K562 (cell line): ENCODE measurements at places on chromosomes 16 and 17.

- no peak for DNase-seq
Observed at GRCh38 chr16:49369651-49370611, 3.7 kb upstream of the C16orf78 start.

GRCh38 chr17:69828087-69828486, 246.9 kb upstream of the KCNJ16 start:
- no peak for DNase-seq

- no peak for DNase-seq
Observed at GRCh38 chr17:11551442-11551841, 46.8 kb upstream of the DNAH9 start.

- no peak for DNase-seq
Observed at GRCh38 chr16:85757341-85757822, 6.5 kb upstream of the C16orf74 start.

GRCh38 chr16:57590654-57591085, 37.8 kb upstream of the ADGRG1 start:
- peak; percentile 32 for DNase-seq

DNA sequence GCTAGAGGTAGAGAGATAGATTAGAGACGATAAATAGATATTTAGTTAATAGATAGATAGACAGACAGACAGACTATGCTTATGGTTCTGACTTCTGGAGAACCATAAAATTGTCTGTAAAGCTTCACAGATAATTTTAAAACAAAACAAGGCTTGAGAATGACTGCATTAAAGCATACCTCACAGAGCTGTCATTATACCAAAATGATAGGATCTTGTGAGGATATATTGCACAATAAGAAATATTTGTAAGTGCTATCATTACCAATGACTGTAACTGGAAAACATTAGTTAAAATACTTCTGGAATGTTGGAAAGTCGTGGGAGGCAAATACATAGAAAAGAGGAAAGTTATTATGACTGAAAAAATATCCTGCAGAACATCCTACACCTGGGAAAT, 3.6 kb upstream of the OR1E1 start:
- no peak for DNase-seq

GRCh38 chr17:8742819-8743218, 1.8 kb downstream of the CCDC42 start:
- no peak for DNase-seq

GRCh38 chr16:83992624-83993023, 24.6 kb downstream of the NECAB2 start:
- DNase-seq = no peak

- DNase-seq = no peak
Observed at GRCh38 chr17:30586818-30587595, 109.8 kb downstream of the GOSR1 start.

- no peak for DNase-seq
Observed at GRCh38 chr17:42253578-42253977, 22.6 kb downstream of the STAT5B start.

GRCh38 chr17:64499805-64500486, 3.1 kb upstream of the POLG2 start:
- no peak for DNase-seq

DNA sequence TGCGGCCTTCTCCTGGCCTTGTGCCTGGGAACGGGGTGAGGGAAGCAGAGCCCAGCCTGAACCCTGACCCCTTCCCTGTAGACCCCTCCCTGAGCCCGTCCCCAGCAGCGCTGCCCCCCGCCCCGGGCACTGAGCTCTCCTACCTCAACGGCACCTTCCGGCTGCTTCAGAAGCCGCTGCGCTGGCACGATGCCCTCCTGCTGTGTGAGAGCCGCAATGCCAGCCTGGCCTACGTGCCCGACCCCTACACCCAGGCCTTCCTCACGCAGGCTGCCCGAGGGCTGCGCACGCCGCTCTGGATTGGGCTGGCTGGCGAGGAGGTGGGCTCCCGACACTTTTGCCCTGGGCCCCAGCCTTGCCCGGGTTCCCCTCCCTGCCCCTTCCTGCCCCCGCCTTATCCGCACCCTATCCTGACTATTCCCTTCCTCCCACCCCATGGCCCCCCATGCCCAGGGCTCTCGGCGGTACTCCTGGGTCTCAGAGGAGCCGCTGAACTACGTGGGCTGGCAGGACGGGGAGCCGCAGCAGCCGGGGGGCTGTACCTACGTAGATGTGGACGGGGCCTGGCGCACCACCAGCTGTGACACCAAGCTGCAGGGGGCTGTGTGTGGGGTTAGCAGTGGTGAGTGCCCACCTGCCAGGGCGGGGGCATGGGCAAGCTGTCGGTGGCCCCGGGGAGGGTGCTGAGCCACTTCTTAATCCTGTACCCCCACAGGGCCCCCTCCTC, 62.1 kb downstream of the MRC2 start:
- no peak for DNase-seq

DNA sequence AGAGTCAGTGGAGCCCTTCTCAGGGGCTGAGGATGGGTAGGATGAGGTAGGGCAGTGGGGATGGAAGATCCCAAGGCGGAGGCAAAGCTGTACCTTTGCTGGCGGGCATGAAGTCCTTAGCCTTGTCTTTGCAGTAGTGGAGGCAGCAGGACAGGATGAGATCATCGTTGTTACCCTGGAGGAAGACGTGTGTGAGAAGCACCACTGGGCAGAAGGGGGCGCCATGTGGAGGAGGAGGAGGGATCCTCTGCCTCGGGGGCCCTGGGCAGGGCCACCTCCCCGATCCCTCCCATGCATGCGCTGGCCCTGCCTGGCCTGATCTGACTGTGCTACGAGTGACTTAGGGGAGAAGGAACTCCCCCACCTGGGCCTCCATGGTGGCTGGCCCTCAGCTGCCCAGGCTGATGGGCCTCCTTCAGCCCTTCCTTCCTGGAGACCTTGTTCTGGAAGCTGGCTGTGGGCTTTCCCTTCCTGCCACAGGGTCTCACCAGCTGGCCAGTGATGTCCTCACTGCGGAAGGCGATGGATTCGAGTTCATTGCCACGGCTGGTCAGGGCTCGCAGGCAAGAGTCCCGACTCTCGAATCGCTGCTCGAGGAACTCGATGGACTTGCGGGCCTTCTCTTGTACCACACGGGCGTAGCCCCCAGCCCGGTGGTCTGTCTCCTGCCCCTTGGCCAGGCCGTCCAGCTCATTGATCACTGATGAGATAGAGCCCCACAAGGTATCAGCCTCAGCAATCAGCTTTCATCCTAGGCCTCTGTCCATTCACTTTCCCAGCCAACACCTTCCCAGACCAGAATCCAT, 10.3 kb downstream of the HIC1 start:
- DNase-seq = peak; percentile 60

DNA sequence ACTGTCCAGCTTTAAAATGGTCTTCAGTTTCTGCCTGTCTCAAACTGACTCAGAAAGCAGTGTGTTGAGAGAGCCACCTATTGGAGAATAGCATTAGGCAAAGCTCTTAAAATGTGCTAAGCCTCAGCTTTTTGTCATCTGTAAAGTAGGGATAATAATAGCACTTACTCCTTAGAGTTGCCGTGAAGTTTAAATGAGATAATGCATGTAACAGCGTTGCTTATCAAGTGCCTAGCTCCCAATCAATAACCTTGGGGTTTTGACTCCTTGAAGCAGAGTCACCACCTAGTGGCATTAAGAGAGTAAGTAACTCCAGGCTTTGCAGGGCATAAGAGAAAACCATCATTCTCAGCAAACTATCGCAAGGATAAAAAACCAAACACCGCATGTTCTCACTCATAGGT, 163.3 kb downstream of the HS3ST2 start:
- DNase-seq = no peak

DNA sequence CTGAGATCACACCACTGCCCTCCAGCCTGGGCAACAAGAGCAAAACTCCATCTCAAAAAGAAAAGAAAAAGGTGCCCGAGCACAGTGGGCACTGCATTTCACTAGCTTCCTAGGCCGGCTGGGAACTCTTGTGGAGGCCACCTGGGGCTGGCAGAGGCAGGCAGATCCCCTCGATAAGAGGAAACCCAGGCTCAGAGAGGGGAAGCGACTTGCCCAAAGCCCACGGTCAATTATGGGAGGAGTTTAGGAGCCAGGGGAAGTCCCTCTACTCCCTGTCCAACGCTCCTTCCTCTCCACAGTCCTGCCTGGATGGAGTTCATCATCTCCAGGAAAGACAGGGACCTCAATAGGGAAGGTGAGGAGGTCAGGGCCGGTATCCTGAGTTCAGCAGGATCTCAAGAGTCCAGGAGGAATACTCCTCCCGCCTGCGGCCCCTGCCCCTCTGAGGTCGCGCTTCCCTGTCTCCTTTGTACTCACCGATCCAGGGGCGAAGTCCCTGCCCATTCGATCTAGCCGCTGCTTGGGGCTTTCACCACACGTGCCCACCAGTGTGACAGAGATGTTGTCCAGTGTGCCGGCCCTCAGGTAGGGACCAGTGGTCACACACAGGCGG, 841 bp downstream of the ALOXE3 start:
- no peak for DNase-seq

GRCh38 chr16:72794319-72794718, 253.6 kb downstream of the ZFHX3 start:
- peak; percentile 5 for DNase-seq

GRCh38 chr16:3383045-3383448, 17.8 kb downstream of the ZSCAN32 start:
- no peak for DNase-seq

DNA sequence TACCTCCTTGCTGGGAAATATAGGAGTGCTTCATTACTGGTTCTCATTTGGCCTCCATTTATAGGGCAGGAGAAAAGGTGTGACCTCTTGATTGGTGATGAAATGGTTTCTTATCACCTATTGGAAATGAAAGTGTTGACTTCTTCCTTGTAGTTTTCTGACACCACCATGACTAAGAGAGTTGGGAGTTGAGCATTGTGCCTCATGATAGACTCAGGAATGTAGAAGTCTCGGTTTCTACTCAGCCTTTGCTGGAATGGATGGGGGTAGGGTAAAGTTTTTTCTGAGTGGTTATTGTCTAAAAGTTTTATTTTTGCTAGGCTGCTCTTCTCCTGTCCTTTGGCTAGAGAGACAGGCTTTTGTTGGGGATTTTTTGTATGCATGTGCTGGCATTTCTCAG, 117.4 kb downstream of the PHKB start:
- DNase-seq = peak; percentile 14
